Caudate nucleus (tissue), 63 donors: ENCODE measurements at places on chromosomes 7 and 10.

GRCh38 chr10:10499839-10500238 is 517.8 kb upstream of the CELF2 start:
- DNase-seq: no peak

DNA sequence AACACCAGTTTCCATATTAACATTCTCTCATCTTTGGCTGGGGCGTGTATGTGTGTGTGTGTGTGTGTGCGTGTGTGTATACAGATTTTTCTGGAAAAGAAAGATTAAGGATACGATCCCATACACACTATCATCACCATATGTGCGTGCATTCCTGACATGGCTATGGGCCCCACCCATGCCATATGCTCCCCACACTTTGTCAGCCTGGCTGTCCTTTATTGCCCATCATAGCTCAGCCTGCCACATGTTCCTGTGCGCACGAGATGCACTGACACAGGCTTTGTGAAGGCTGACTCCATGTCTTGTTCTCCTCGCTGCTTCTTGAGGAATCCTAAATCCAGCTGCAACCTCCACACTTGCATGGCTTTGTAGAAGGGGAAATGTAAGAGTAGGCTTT is 984.1 kb downstream of the LRMDA start:
- no peak for DNase-seq

DNA sequence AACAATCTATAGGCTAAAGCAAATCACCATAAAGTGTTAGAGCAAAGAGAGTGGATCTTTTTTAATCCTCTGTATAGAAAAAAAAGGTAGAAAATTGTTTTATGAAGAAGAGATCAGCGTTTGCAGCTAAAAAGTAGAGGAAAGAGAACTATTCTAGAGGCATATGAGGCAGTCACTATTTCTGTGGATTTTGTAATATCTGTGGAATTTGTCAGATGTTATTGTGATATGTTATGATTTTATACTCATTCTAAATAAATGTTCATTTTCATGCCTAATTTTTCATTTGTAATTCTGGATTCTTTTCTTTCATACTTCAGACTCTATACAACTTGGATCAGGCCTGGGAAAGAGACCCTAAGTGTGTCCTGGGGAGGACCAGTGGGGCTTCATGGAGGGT is 295.0 kb upstream of the LYZL1 start:
- no peak for DNase-seq

DNA sequence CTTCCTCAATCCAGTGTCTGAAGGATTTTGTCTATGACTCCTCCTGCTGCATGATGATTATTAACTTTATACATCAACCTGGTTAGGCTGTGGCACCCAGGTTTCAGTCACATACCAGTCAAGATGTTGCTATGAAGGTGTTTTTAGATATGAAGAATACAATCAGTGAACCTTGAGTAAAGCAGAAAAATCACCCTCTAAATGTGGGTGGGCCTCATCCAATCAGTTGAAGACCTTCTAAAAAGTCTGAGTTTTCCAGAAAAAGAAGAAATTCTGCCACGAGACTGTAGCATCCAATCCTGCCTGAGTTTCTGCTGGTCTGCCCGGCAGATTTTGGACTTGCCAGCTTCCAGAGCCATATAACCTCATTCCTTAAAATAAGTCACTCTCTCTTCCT is 126.1 kb upstream of the FRMD4A start:
- no peak for DNase-seq

DNA sequence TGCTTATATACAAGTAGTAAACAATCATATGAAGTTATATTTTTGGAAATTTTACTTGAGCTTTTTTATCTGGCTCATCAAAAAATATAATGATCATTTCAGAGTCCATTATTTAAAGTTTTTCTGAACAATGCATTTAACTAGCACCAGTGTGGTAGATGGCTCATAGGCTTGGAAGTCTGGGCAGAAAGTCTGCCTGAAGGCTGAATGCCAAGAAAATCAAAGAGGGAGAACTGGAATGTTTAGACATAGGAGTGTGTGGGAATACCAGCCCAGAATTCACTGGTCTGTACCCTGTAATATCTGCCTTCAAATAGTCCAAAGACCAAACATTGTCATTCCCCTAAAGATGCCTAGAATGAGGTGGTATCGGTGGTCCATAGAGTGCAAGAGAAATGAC is 40.3 kb upstream of the ANK3 start:
- DNase-seq: no peak

DNA sequence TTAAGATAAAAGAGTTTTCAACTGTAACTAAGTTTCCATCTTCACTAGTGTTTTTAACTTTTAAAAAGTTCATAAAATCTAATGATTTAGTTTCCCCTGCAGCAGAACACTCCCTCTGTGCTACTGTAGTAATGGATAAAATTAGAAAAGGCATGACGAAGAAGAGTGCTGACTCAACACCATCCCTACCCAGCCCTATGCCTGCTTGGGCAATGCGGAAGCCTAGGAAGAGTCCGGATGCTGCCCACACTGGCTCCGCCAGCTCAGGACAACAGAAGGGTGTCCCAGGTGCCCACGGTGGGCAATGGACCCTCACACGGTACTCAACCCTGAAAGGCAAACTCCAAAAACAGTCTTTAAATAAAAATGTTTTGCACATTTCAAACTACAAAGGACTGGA is 118.2 kb downstream of the LARP4B start:
- no peak for DNase-seq

DNA sequence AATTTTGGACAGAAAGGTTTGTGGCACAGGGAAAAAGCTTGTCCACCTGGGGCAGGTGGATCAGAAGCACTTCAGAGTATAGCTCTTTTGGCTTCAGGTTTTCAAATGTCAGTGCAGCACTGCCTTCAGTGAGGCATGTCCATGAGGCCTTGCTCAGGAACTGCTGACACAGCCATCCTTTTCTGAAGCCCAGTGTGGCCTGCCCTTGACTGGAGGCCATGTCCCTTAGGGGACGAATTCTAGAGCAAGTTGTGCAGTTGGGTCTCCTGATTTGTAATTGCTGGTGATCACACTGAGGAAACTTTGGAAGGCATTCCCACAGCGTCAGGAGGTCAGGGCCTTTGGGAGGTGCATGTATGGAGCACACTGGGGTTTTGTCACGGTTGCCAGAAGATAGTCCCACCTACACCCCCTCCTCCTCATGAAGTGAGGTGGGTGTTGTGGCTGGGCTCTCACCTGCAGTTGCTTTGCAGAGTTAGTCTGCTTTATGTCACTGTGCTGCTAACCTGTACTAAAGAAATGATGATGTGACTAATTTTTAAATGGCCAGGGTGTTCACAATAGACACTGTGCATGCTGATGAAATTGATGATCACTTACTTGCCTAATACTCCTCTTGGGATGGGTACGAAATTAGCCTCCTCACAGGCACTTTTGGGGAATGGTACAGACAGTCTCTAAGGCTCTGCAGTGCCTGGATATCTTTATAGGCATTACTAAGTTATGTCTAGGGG is 41.7 kb downstream of the OGDH start:
- DNase-seq: no peak

GRCh38 chr10:122450353-122450990 is 4.0 kb upstream of the ARMS2 start:
- DNase-seq: no peak

DNA sequence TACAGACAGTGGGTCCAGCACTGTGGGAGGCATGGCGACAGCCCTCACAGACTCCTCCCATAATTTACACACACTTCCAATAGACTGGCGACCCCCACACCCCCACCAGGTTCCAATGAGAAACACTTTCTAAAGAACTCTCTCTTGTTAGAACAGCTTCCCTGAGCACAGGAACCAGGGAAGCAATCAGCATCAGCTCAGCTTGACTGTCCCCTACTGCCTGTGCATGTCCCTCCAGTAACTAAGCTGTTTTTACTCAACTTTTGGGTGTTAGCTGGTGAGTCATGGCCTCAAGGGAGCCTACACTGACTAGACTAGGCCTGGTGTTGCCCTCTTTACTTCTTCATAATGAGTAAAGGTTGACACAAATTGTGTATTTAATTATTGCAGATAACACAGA is 32.6 kb upstream of the HERPUD2 start:
- no peak for DNase-seq

- no peak for DNase-seq
Measured at GRCh38 chr7:157479326-157479725, 142.5 kb downstream of the DNAJB6 start.

DNA sequence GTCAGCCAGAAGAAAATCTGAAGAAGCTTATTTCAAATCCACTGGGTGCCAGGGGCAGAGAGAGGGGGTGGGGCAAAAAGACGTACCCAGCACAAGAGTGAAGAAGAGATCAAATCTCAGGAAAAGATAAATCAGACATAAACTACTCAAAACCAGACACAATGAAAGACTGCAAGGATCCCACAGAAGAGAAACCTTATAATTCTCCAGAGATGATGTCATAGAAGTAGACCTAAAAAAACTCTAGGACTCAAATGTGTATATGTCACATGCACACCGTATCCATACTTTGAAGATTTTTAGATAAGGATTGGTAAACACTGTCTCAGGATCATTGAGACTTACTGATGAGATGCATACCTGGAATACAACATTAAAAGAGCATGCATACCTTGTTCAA is 98.5 kb upstream of the PIK3CG start:
- DNase-seq: no peak

GRCh38 chr10:84238909-84239308 is 2.4 kb downstream of the LRIT1 start:
- no peak for DNase-seq
